K562 (cell line): ENCODE measurements at places on chromosomes 16 and 17. TPM values are rescaled to one million over a fixed set of nuclear protein-coding genes. Genes with fewer than 3 reads are reported as not detected.

Gene SOX9
- 0.04 and 0.18 TPM in 2 replicates for total RNA-seq

Gene ZNF778
- 12.4 and 14.3 TPM in 2 replicates for total RNA-seq

DNA sequence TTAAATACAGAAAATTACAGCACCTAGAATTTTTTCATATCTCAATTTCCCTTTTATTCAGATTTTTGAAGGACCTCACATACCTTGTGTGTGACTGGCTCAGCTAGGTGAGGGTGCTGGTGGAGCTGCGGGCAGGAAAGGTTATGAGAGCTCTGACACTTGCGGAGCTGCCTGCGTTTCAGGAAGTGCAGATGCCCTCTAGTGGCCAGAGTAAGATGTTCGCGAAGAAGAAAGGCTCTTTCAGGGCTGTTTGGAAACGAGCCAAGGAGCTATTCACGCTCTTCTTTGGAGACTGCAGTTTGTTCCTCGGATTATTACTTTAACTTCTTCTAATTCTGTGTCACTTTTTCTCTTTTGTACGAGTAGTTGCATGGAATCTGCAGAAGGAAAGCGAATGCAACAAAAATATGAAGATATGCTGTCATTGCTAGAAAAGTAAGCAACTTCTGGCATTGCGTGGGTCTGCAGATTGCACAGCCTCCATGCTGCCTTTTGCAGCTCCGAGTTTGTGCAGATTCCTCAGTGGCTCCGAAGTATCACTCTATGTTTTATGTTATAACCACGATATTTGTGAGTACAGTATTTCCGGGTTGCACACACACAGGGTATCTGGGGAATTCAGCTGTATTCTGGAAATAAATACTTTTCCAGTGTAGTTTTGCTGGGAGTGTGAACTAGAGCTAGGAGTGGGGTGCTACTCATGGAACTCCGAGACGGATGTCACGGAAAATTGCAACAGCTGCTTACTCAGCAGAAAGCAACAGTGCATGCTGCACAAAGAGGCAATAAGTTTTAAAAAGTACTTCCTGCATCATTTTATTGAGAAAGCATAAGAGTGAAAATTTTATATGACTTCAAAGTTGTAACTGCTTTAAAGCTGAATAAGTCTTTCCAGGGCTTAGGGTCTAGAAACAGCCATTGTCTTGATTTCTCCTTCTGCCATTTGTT lies 46.3 kb downstream of the DNAH9 start:
- DNase-seq: peak; percentile 76

DNA sequence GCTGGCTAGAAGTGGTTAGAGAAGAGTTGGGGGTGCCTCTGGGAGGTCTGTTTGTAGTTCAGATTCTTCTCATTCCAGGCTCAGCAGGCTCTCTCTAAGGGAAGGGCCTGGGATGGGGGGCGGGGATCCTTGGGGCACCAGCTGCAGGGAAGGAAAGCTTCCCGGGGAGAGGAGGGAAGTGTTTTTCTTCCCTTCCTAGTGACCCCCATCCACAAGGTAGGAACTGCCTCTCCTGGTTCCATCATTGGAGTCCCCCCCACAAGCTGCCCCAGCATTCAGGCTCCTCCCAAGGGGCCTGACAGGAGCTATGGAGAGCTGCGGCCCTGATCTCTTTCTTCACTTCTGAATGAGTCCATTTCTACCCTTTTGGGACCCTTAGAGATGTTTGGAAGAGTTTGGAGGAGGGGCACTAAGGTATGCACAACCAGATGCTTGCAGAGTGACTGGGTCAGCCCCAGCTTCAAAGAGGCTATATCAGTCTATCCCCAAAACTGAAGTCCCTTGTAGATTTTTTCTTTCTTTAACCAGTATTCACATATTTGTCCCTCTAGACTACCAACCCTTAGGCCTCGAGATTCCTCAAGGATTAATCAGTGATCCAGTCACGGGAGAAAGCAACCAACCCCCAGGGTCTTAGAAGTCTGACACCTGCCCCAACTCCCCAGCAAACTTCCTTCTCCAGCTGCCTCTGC lies 13.9 kb upstream of the FZD2 start:
- no peak for DNase-seq

GRCh38 chr17:76481071-76481655 lies 13.8 kb downstream of the AANAT start:
- DNase-seq: no peak
